ENCODE measurements at places on chromosomes 4 and X.

DNA sequence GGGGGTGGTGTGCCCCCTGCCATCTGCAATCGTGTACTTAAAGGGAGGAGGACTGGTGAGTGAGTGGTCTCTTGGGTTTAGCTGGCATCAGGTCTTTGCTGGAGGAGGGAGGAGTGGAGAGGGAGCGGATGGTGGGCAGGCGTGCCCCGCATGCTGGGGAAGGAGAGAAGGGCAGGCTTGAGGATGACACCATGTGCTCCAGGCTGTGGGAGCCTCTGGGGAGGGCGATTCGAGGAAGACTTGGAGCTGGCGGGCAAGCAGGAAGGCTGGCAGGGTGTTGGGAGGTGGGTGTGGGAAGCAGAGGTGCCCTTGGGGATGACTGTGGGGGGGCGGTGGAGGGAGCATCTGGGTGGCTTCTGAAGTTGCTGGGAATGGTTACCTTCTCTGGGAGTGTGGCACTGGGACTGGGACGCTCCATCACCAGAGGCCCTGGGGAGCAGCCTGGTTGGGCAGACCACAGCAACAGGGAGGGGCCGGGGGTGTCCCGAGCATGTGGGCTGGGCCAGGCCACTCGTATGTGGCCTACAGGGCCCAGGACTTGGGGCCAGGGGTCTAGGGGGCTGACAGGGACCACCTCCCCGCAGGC is 30.8 kb upstream of the AFAP1 start:
- DNase-seq, result no peak

- DNase-seq, result no peak
These were observed 2.3 kb upstream of the MAB21L2 start for GRCh38 chr4:150579551-150580234.

DNA sequence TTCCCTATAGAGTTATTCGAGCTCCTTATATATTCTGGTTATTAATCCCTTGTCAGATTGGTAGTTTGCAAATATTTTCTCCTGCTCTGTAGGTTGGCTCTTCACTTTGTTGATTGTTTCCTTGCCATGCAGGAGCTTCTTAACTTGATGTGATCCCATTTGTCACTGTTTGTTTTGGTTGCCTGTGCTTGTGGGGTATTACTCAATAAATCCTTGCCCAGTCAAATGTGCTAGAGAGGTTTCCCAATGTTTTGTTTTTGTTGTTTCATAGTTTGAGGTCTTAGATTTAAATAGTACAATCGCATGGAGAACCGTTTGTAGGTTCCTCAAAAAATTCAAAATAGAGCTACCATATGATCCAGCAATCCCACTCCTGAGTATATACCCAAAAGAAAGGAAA is 2.3 kb upstream of the SYTL5 start:
- DNase-seq, result no peak

GRCh38 chr4:87423317-87424098 is 1.1 kb downstream of the NUDT9 start:
- DNase-seq, result peak; percentile 19

DNA sequence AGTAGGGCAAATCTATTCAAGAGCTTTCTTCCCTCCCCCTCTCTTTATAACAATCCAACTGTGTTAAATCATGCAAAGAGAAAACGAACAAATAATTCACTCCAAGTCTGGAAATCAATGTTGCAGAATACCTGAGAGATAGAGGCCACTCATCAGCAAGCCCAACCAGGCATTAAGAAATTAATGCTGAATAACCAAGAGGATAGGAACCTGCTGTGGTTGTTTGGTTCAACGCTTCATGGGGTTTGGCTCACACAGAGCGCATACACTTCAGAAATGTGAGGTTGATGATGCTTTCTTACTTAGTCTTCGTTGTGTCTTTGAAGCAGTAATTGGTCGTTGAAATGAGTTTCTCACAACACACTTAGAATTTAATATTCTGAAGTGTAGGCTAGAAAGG is 1540.0 kb upstream of the PABPC4L start:
- no peak for DNase-seq

DNA sequence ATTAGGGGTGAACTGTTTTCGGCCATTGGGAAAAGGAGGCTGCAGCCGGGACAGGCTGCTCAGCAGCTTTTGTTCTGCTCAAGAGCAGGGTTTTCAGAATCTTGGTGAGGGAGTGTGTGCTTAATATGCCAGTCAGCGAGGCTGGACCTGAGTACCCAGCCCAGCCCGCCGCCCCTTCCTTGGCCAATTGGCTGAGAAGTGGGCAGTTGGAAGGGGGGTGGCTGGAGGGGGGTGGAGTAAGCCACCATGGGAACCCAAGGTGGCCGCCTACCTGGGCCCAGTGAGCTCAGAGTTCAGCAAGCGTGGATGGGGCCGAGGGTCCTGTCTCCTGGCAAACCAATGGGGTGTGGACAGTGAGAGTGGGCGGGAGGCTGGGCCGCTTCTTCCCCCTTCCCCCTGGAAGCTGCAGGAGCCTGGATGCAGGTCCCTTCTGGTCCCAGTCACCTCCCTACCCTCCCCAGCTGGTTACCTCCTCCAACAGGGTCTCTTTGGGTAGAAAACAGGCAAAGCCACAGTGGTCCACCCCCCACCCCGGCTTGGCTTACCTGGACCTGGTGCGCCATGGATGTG is 52.5 kb downstream of the SORCS2 start:
- no peak for DNase-seq

- no peak for DNase-seq
These were observed 29.0 kb downstream of the UGT2A2 start for GRCh38 chr4:69610484-69610883.

DNA sequence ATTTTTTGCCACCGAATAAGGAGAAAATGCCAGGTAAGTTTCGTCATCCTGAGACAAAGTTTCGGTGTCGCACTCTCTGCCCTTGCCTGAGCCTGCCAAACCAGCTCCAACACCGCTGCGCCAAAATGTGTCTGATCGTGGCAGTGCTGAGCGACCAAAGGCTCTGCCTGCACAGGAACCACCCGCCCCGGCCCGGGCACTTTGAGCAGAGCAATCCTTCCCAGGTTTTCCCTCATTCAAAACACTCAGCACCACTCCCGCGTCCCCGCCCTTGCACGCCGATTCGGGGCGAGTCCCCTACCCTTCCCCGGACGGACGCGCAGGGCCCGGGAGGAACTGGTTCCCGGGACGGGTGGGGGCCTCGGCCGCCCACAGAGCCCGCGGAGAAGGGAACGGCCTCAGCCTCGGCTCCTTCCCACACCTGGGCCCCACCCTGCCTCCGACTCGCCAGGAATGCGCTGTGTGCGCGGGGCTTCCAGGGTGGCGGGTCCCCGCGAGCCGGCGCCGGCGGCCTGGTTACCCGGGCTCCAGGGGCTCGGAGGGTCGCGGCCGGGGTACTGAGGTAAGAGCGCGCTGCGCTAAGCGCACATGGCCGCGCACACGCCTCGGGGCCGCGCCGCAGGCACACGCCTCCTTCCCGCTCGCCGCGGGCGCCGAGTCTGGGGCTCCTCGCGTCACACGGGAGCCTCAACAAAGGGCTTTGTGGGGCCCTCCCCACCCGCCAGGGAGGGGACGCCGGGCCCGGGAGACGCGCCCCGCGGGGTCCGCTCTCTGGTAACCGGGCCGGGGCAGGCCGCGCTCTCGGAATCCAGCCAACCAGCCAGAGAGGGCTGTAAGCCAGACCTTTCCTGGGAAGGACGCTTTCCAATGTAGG is at the start of gene C4orf36:
Gene C4orf36 (minus strand): TSS at position 661 of the 874 bp plus-strand sequence. CDS start 902 bp downstream, outside the sequence.
- DNase-seq, result peak; percentile 49

DNA sequence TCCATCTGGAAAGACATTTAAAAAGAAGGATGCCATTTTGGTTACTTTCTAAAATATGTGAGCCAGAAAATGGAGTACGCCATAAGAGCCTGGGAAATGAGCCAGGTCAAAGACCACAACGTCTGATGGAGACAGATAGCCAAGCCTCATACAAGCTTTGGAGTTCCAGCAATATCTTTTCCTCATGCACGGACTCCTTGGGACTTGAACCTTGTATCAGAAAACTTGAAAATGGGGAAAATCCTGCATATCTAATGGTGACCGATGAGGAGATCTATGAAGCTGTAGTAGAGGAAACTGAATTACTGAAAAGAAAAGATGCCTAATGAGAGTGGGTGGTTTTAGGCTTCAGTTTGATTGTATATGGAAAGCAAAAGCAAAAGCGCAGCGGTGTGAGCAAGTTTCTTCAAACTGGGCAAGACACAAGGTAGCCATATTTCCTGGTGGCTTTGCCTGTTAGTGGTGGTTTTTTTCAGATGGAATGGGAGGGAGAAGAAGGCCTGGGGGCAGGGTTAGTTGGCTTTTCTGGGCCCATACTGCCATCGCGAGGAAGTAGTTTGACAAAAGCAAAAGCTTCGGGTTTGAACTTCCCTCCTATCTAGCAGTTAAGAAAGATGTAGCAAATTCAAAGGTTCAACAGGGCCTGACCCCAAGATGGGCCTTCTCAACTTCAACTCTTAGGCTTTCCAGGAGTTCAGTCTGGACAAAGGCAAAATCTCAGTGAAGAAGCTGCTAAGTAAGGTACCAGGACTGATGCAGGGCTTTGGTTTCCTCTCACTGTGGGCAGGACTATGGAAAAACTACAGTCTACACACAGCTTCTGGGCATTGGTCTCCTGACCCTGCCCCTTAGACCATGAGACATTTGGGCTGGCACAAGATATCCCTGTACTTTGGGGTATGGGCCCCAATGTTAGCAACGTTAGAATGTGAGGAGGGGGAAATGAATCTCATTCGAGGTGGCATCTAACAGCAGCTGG is 210.0 kb upstream of the STK26 start:
- DNase-seq, result no peak

DNA sequence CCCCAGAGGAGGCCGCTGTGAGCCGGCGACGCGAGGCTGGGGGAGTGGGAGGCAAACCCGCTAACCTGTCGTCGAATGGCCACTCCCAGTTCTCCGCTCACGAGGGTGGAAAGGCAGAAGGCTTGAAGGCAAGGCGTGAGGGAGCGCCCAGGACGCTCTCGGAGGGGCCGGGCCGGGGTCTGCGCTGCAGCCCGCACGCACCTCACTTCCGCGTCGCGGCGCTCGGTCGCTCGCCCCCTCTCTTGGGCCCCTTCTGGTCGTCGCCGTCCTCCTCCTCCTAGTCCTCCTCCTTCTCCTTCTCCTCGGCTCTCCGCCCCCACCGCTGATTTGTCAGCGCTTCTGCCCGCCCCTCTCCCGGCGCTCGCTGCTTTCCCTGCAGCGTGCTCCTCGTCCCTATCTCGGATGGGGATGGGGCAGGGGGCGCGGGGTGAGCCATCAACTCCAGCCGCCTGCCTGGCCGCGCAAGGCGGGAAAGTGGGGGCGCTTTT is at the start of gene SNCA:
Gene SNCA (minus strand): TSS at position 265 of the 488 bp plus-strand sequence. CDS start 1,494 bp downstream, outside the sequence.
- DNase-seq, result peak; percentile 70

DNA sequence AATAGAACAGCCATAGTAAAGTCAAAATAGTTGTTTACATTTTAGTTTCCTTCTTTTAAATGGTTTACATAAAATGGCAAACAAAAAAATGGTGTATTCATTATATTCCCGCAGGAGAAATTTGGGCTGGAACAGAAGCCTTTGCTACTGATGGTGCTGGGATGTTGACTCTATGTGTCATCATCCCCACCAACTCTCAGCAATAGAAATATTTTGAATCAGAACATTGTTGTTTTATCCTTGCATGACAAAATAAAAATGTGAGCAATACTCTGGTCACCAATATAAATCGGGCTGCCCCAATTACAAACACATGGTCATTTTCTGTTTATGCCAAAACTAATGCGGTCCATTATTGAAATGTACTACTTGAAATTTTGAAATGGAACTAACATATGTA is 1131.6 kb upstream of the PCDH7 start:
- no peak for DNase-seq

GRCh38 chr4:146927695-146928094 is 18.0 kb downstream of the TTC29 start:
- DNase-seq, result no peak

- no peak for DNase-seq
These were observed 118.8 kb downstream of the PDLIM5 start for GRCh38 chr4:94570558-94570957.

GRCh38 chr4:80101792-80102116 is 28.7 kb upstream of the ANTXR2 start:
- no peak for DNase-seq

GRCh38 chr4:150582873-150583286 is 929 bp downstream of the MAB21L2 start:
- no peak for DNase-seq

- no peak for DNase-seq
These were observed 30.9 kb downstream of the PTCHD1 start for GRCh38 chrX:23365541-23365940.

- no peak for DNase-seq
These were observed 40.0 kb downstream of the FAM53A start for GRCh38 chr4:1643971-1644735.

DNA sequence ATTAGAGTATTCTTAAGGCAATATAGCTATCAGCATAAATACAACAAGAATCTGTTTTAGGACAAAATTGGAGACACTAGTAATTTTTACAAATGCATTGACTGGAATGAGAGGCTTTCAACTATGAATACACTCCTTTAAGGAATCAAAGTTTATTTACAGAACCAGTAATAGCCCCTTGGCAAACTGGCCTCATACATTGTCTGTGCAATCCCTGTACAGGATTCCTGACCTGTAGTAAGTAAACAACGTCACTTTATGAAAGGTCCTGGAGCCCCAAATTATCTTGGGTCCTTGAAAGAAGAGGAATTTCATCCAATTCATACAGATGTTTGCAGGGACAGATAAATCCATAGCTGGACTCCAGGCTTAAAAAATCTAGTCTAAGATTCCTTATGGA is 25.4 kb upstream of the CXCL3 start:
- DNase-seq, result no peak

- no peak for DNase-seq
These were observed 232.8 kb upstream of the RASGEF1B start for GRCh38 chr4:81704461-81704860.

DNA sequence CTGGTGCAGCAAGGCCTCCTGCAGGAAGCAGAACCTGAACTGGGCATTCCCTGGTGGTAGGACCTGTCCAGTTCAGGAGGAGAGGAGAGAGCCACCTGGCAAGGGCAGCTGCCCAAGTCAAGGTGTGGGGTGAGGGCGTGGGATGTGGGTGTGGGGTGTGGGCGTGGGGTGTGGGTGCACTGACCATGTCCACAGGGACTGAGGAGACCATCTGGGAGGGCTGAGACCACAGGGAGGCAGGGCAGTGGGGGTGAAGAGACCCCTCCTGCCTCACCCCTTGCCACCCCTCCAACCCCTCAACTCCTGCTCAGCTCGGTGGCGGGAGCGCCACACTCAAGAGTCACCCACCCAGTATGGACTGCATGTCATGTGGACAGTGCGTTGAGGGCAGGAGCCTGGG is 117.9 kb downstream of the CPZ start:
- no peak for DNase-seq
